Nucleus accumbens (tissue), 56 donors: ENCODE measurements at places on chromosomes 3 and 15.

- DNase-seq: no peak
Observed at GRCh38 chr3:114799816-114800215, 347.3 kb downstream of the ZBTB20 start.

- DNase-seq: no peak
Observed at GRCh38 chr3:173977747-173978146, 580.2 kb downstream of the NLGN1 start.

DNA sequence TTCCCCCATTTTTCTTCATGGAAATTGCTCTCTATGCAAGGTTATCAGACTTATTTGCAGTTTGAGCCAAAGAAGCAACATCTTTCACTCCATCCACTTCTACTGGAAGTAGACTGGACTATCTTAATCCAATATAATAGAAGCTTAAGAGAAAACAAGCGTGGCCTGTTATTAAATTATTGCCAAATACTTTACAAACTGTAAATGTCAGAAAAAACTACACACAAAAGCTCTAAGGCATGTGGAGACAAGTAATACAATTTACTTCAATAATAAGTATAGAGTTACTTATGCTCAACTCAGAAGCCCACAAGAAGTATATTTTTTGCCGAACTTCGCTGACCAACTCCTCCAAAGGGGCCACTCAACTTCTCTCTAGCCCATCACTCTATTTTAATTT lies 120.3 kb downstream of the BDH1 start:
- no peak for DNase-seq

DNA sequence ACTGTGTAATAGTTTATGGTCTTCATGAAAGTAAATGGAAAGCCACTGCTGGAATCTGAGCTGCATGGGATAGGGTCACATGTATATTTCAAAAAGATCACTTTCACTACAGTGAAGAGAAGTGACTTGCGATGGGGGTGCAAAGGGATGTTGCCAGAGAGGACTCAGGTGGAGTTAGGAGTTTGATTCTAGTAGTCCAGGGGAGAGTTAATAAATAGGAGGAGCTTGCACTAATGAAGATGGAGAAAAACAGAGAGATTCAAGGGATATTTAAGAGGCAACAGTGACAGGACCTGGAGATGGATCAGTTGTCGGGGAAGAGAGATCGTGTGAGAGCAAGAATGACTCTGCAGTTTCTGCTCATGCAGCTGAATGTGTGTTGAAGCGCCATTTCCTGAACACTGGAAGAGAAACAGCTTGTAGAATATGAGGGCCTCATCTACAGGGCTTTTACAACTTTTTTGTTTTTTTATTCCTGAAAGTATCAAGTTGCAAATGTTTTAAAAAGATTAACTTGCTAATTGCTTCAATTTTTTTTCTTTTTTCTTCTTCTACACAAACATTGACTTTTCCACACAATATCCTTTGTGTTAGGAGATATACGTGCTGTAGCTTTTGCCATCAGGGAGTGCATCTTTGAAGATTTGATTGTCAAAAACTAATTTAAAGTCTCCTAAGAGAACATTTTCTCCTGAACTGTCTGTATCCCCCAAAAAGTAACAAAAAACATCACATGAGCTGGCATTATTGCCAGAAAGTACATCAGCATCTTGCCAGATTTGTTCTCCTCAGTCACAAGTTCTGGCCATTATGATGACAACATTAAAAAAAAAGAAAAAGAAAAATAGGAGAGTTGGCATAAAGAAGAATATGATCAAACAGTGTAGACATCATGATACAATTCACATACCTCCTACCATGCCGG lies 37.5 kb downstream of the SETMAR start:
- DNase-seq: no peak
